Thoracic aorta (tissue), 2 donors: ENCODE measurements at places on chromosomes 6 and 20.

DNA sequence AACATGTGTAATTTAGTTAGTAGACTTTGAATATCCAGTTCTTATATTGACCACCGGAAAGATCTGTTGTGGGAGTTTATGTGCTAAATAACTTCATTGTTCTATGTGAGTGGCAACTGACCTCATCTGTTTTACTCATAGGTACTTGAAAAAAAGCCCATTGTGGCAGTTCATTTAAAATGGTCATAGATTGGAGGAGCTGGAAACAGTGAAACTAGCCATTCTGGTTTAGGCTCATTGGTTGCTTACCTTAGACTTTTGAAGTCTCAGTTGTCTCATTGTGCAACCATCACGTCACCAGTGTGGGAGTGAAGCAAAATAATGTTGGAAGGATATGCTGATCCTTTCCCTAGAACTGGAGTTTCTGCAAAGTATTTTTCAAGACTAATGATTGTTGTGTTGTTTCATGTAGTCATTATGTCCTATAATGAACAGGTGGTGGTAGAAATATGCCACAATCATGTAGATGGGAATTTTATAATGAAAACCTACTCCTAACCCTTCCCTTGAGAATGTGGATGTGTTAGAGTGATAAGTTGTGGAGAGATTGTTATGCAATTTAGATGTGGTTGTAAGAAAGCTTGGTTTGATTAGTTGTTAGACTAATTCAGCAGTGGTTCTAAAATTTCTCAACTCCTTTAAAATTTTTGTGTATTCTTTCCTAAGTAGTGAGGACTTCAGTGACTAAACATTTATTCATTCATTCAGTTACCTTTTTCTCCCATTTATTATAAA, 18.3 kb downstream of the DSP start:
- no peaks in the 10 kb centered on the region for H3K36me3 ChIP-seq
- DNase-seq: no peak
- H3K4me3 ChIP-seq: no peak overlapping the region
- H3K27ac ChIP-seq: no peak overlapping the region
- no peaks in the 10 kb centered on the region for H3K4me1 ChIP-seq

DNA sequence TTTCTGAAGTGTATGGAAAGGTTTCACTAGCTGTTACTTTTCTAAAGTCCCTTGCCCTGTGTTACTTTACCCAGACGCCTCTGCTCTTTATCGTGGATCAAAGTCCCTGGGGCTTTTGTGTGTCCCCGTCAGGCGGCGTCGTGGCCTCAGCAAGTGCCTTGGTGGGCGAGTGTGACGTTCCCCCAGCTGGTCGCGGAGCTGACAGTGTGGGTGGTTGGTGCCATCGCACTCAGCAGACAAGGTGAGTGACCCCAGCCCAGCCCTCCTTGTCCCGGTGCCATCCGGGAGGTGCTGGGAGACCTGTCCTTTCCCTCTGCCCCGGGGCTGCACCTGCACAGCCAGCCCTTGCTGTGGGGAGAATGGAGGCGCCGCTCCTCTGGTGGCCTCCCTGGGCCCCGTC, 27.3 kb upstream of the TCFL5 start:
- no peaks in the 10 kb centered on the region for H3K4me1 ChIP-seq
- no peak for DNase-seq
- H3K27me3 ChIP-seq: no peaks in the 10 kb centered on the region
- peaks cover 68% of the 10 kb centered on the region for H3K36me3 ChIP-seq
- H3K27ac ChIP-seq: no peak overlapping the region

DNA sequence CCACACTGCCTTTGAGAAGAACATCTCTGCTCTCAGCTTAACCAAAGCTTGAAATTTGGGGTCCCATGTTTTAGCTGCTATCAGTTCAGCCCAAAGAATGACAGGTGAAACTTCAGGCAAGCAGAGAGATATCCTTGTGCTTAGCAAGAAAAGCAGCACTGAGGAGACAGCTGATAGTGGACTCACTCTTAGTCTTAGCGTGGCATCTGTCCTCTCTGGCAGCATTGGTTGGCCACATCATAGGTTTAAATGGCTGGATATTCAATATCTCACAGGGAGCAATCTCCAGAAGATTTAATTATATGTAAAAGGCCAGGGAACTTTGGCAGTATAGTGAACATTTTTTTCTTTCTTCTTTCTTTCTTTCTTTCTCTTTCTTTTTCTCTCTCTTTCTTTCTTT, 131.1 kb upstream of the SGK1 start:
- no peaks in the 10 kb centered on the region for H3K36me3 ChIP-seq
- no peak overlapping the region for H3K4me3 ChIP-seq
- DNase-seq: no peak
- H3K27ac ChIP-seq: no peak overlapping the region
- H3K4me1 ChIP-seq: peaks cover 4% of the 10 kb centered on the region

DNA sequence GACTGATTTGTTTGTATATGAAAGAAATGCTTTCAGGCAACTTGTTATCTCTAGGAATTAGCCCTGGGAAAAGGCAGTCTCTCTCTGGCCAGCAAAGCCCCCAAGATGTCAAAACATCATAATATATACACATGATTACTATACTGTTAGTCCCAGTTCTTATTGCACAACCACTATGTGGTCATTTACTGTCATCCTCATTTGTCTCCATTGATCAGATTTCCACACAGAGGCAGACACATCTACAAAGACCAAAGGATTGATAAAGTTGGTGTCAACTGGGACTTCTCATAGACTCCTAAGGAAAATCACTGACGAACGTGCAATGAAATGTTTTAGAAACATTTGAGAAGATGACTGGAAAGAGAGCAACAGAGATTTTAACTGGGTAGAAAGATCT, 71.9 kb upstream of the POPDC3 start:
- no peaks in the 10 kb centered on the region for H3K36me3 ChIP-seq
- H3K4me1 ChIP-seq: no peaks in the 10 kb centered on the region
- H3K4me3 ChIP-seq: no peak overlapping the region
- H3K27me3 ChIP-seq: no peaks in the 10 kb centered on the region
- no peak for DNase-seq

DNA sequence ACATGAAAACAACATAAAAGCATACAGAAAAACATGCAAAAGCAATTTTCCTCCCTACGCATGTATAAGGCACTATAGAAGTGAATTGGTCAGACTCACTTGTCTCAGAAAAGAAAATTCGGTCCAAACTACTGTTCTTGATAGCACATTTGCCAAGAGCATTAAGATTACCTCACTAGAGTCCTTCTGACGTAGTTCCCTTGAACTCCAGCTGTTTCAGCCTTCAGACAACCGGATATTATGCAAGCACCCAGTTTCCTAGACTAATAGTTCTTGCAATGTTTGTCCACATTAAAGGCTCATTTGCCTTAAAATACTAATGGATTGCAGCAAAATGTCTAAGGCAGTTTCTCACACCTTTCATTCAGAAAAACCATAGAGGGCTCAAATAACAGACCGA, 2.5 kb upstream of the CASS4 start:
- H3K27me3 ChIP-seq: no peaks in the 10 kb centered on the region
- H3K4me1 ChIP-seq: no peaks in the 10 kb centered on the region
- DNase-seq: no peak
- no peak overlapping the region for H3K27ac ChIP-seq
- peaks cover 15% of the 10 kb centered on the region for H3K36me3 ChIP-seq

DNA sequence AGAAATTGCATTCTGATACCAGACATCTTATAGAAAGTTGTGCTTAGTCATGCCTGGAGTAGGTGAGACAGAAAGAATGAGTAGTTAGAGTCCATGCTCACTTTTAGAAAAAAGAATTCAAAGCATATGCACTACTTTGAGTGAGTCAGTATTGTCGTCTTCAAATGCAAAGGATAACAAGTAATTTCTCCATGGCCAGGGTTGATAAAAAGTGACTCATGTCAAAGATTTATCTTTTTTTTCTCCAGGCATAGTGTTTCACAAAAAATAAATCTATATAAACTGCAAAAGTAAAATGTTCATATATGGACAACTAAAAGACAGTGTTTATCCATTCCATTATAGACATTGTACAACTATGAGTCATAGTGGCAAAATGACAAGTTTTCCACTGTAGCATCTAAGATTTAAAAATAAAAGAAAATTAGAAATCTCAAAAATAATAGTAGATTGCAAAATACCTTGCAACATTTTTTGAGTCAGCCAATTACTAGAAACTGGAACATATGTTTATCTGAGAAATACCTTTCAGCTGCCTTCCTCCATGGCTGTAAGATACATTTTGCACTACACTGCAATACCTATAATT, 329.6 kb downstream of the GRIK2 start:
- H3K27ac ChIP-seq: no peak overlapping the region
- DNase-seq: no peak

GRCh38 chr6:110255211-110255750, 75.1 kb downstream of the CDC40 start:
- H3K36me3 ChIP-seq: peaks cover 3% of the 10 kb centered on the region
- DNase-seq: no peak
- no peak overlapping the region for H3K27ac ChIP-seq
- no peaks in the 10 kb centered on the region for H3K27me3 ChIP-seq
- H3K4me1 ChIP-seq: no peaks in the 10 kb centered on the region

- DNase-seq: no peak
- peaks cover 33% of the 10 kb centered on the region for H3K4me1 ChIP-seq
- H3K36me3 ChIP-seq: no peaks in the 10 kb centered on the region
Observed at GRCh38 chr6:116328528-116328903, 42.2 kb upstream of the DSE start.
